M059J (cell line): ENCODE measurements at places on chromosomes 6 and 20. TPM values are rescaled to one million over a fixed set of nuclear protein-coding genes. Genes with fewer than 3 reads are reported as not detected.

DNA sequence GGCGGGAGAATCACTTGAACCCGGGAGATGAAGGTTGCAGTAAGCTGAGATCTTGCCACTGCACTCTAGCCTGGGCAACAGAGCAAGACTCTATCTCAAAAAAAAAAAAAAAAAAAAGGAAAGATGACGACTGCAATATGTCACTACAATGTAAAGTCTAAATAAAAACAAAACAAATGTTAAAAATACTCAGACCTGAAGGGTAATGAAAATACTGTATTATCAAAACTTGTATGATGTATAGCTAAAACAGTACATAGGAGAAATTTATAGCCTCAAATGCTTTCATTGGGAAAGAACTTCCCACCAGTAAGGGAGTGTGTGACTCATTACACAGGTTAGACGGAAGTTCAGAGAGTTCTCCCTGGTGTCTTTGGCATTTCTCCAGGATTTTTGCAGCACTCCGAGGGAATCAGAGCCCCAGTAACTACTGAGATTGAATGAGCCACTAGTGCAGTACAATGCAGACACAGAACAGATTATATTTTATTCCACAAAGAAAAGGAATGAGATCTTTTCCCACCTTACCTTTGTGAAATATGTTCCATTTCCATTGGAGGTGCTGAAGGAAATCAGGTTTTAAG, 12.5 kb upstream of the RALGAPB start:
- DNase-seq, result peak; percentile 97

DNA sequence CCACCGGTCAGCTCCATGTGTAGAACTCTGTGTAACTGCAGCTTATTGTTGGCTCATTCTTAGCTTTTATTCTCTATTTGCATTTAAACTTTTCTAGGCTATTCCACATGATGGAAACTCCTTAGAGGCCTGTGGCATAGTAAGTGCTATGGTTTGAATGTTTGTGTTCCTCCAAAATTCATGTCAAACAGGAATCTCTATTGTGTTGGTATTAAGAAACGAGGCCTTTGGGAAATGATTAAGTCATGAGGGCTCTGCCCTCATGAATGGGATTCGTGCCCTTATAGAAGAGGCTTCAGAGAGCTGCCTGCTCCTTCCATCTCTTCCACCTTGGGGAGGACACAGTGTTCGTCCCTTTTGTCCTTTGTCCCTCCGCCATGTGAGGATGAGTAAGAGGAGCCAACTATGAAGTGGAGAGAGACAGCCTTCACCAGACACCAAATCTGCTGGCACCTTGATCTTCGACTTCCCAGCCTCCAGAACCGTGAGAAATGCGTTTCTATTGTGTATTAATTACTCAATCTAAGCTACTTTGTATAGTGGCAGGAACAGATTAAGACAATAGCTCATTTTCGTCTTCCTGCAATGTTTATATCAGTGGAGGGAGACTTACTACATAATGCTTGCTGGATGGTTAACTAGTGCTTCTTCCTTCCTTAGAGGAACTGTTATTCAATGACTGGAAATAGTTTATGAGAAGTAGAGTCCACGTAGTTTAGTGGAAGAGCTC, 361.1 kb downstream of the FARS2 start:
- DNase-seq, result no peak

CGA gene
- 22.8 and 26.6 TPM in 2 replicates for total RNA-seq

METTL24 gene
- total RNA-seq, result not detected in 2 replicates

TNFAIP3 gene
- total RNA-seq, result 5.5 and 7.7 TPM in 2 replicates

- peak; percentile 27 for DNase-seq
These were observed 20.1 kb upstream of the MTCL3 start for GRCh38 chr6:127539272-127539671.

GRCh38 chr6:167056370-167056769, 57.2 kb downstream of the CEP43 start:
- peak; percentile 54 for DNase-seq

DNA sequence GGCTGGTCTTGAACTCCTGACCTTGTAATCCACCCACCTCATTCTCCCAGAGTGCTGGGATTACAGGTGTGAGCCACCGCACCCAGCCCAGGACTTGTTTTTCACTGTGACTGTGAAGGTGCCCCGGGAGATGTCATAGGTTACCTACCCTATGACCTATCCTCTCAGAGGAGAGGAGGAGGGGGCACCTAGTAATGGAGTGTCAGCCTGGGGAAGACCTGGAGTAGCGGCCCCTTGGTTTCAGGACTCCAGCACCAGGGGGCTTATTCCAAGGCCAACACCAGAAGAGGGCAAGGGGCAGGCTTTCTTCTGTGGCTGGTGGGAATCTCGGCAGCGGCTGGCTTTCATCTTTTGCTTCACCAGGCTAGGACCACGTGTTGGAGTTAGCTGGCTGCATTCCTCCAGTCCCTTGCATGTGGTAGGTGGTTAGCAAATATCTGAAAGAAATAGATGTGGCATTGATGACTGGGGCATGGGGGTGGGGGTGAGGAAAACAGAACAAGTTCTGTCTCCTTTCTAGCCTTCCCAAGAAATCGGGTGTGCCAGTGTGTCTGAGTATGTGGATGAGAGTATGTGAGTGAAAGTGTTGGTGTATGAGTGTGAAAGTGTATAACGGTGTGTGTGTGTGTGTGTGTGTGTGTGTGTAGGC, 7.9 kb upstream of the ITPR3 start:
- peak; percentile 92 for DNase-seq

OR2H1 gene
- total RNA-seq, result not detected in 2 replicates

DNA sequence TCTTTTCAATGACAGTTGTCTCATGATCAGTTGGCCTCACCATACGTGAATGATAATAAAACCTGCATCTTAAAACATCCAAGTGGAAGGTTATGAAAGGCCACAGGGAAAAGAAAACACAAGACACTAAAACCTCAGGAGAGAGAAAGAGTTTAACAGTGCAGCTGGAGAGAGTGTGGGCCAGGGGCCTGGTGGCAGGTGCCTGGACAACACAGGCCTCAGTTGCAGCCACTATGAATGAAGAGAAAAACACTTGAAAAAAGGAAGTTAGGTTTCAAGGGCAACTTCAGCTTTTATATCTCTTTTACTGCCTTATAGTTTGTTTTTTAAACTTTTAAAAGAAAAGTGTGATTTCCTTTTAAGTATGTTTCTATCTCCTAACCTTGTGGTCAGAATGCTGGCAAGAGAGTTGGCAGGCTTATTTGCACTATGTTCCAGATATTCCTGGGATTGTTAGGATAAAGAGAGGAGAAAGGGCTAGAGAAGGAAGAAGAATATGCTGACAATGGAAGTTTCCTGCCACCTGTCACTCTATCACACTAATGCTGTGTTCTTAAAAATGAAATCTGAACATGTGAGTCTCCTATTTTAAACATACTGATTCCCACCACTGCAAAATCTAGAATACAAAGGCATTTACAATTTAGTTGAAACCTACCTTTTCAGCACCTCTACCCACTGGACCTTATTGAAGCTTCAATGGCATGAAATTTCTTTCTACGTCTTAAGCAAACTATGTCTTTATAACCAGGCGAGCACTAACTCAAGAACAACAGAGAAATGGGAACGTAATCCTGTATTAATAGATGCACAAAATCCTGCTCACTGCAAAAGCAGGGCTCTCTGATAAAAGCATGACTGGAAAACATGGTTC, 222.4 kb downstream of the CD83 start:
- DNase-seq, result no peak

HMGN3 gene
- 111 and 145 TPM in 2 replicates for total RNA-seq

- DNase-seq, result peak; percentile 73
These were observed 99.4 kb downstream of the ASXL1 start for GRCh38 chr20:32457479-32457986.
